ENCODE measurements at places on chromosomes 5 and 9.

DNA sequence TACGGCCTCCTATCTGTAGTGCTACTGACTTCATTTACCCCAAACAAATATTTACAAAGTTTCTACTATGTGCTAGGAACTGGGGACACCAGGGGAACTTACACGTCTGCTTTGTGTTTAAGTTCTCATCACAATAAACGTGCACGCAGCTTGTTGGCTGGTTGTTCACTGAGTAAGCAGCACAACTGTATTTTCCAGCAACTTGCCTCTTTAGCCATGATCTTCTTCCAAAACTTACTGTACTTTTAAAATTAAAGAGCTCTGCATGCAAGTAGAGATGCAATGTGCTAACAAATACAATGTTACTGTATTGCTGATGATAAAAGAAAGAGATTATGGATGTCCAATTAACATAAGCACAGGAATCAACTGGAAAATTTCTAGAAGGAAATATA lies 62.8 kb downstream of the RAPGEF1 start:
- no peak for DNase-seq

- no peak for DNase-seq
These were observed 76.1 kb downstream of the SLC1A3 start for GRCh38 chr5:36682499-36682898.

DNA sequence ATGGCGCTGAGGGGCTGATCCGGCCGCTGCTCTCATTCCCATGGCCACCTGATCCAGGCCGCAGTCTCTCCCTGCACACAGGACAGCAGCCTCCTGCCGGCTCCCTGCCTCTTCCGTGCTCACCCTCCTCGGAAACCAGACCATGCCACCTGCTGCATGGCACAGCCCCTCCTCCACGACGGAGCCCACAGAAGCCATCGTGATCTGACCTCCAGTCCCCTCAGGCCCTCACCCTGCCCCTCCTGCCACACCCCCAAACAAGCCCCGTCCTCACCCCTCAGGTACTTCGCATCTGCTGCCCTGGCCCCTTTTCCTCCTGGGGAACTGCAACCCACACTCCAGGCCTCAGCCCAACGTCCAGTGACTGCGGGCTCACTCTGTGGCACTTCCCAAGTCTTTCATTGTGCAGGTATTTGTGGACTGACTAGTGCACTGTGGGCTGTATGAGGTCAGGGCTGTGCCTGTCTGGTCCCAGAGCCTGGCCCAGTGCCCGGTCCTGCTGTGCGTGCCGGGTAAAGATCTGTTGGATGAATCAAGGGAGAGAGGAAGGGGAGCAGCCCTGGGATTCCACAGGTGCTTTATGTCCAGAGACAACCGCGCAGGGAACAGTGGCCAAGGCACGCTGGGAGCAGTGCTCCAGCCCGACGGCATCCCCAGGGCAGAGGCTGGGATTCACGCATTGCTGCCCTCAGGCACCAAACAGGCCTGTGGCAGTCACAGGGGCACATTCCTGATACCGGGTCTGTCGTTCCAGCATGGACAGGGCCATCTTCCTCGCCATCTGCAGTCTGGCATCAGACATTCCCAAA lies 86.1 kb downstream of the ADAMTS2 start:
- DNase-seq: no peak

GRCh38 chr5:142922223-142922952 lies 152.2 kb downstream of the ARHGAP26 start:
- no peak for DNase-seq

GRCh38 chr9:33475357-33475756 lies 1.6 kb upstream of the NOL6 start:
- DNase-seq: no peak

DNA sequence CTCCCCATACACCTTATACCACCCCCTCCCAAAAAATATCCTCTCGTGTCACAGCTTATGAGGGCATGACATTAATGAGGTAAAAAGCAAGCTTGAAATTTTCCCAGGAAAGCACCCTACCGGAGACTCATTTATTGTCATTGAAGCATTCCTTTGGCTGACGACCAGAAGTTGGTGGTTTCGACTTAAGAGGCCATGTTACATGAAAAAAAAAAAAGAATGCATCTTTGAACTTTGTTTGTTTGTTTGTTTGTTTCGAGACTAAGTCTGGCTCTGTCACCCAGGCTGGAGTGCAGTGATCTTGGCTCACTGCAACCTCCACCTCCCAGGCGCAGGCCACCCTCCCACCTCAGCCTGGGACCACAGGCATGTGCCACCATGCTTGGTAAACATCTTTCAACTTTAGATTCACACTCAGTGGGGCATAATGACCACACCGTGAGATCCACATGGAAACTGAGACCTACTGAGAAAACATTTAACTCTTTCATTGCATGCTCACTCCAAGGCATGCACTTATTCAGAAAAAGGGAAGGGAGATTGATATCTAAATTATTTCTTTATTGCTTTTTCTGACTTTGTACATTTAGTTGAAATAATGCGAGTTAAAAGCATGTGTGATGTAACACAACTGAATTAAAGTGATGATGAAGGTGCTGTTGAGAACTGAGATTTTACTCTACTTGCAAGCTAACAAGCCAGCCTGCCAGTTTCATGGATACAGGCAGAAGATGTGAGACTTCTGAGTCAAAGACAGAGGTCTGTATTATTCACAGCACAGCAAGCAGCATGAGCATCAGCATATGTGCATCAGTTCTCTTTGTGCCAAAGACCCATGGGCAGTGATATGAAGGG lies 5.1 kb upstream of the RAB14 start:
- no peak for DNase-seq

- DNase-seq: peak; percentile 34
These were observed 1.4 kb downstream of the FAM193B start for GRCh38 chr5:177552839-177553455.

GRCh38 chr9:98572054-98572627 lies 136.6 kb downstream of the GABBR2 start:
- no peak for DNase-seq

GRCh38 chr5:93592883-93593282 lies 9.9 kb downstream of the NR2F1 start:
- no peak for DNase-seq

DNA sequence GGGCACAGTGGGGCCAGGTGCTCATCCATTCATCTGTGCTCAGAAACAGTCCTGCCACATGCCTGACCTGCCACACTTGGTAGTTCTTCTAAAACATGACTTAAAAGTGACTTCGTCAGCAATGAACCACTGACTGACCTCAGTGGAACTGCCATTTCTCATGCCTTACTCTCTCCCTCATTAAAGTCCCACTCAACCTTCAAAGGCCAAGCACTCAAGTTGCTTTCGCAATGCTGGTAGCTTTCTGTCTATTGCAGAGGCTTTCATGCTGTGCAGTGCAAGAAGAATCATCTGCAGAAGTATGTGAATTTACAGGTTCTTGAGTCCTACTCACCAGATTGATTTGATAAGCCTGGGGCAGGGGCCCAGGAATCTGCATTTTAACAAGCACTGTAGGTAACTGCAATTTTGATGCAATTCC lies 23.9 kb downstream of the B4GALT1 start:
- no peak for DNase-seq

GRCh38 chr5:107011605-107012004 lies 659.1 kb downstream of the EFNA5 start:
- DNase-seq: no peak

- DNase-seq: no peak
These were observed 116.8 kb downstream of the ADAMTS6 start for GRCh38 chr5:65364907-65365306.

DNA sequence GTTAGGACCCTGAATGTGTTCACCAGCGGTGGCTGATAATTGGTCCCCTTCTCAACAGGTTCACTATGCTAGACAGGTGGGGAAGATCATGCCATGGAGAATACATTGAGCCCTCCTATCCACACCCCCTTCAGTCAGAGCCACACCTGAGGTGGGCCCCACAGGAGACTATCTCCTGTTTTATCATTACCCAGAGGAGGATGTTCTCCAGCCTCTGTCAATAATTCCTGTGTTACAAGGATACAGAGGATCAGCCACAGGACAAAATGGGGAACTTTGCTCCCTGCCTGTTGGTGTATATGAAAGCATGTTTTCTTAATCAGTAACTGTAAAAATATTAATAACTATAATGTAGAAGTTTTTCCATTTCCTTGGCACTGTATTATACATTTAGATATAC lies 25.9 kb downstream of the RAD1 start:
- DNase-seq: no peak

- no peak for DNase-seq
These were observed 122.8 kb upstream of the PUM3 start for GRCh38 chr9:2966565-2967300.

- no peak for DNase-seq
These were observed 266.5 kb upstream of the ADAMTS16 start for GRCh38 chr5:4873652-4874051.

DNA sequence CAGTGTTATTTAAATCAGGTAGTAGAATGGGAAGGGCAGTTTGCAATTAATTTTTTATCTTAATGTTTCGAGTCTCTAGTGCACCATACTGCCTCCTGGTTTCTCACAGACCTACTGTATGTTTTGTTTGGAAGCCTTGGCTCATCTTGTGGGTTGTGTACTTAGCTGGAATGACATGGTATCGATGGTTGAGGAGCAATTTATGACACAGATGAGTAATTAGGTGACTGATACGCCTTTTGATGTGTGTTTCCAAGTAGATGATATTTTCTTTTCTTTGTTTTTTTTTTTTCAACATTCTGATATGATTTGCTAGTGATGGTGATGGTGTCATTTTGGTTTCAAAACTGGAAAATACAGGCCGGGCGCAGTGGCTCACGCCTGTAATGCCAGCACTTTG lies 16.1 kb downstream of the BASP1 start:
- DNase-seq: no peak

All from nephron progenitor cell (in vitro differentiated cells).